ENCODE measurements at places on chromosomes 3 and 15.

GRCh38 chr15:91961357-91961756 is 107.8 kb downstream of the SLCO3A1 start:
- no peak for DNase-seq

DNA sequence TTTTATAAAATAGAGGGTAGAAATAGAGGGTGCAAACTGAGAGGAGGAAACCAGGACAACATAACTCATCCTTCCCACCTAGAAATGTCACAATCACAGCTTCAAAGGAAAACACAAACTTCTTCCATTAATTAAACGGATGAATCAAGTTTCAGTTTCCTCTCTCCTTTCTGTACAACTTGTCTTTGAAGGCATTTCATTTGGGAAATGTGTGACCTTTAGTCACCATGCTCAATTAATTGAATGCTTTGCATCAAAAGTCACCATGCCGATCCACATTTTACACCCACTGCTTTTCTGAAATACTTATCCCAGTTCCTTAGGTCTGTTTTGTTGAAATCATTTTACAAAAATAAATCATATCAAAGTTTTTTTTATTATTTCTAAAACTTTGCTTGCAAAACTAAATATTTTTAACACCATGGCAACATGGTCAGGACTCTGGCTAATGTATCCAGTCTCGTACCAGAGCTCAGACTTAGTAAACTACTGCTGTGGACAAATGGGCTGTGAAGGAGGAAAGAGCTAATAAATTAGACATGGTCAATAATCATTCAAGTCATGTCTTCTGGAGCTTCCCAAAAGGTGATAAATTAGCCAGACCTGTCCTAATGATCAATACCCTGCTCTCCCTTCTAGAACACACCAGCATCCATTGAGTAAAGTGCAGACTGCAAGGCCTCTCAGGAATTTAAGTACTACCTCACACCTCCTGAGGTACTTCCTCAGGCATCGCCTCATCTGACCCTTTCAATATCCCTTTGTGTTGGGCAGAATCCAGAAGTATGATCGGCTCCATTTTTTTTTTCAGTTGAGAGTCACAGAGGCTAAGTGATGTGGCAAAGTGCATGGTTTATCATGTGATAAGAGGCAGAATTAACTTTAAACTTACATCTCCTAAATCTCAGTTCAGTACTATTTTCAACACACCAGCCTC is 161.3 kb downstream of the GREM1 start:
- DNase-seq, result no peak

GRCh38 chr15:72423256-72423655 is 25.2 kb downstream of the TMEM202 start:
- DNase-seq, result no peak

- DNase-seq, result no peak
Measured at GRCh38 chr3:48656061-48656840, 6.4 kb downstream of the CELSR3 start.

GRCh38 chr3:62379321-62379798 is 6.0 kb upstream of the FEZF2 start:
- DNase-seq, result no peak

DNA sequence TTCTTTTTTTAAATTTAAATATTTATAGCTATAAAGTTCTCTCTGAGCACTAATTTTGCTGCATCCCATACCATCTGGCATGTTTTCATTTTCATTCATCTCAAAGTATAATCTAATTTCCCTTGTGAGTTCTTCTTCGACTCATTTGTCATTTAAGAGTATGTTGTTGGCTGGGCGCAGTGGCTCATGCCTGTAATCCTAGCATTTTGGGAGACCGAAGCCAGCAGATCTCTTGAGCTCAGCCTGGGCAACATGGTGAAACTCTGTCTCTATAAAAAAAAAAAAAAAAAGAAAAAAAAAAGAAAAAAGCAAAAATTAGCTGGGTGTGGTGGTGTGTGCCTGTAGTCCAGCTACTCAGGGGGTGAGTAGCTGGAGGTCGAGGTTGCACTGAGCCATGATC is 34.8 kb downstream of the MAP1A start:
- DNase-seq, result no peak

DNA sequence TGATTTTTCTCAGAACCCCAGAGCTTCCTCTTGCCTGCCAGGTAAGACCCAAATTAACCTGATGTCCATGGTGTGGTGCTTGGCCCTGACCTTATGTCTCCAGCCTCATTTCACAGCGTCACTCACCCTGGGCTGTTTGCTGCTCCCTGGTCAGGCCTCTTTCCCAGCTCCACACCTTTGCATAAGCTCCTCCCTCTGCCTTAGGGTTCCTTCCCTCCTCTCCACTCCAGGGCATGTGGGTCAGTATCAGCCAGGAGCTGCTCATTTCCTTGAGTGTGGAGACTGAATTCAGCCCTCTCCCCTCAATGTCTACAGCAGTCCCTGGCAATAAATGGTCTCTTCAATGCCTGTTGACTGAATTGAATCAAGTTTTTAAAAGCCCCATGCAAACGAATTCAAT is 75.6 kb upstream of the ANKRD34C start:
- no peak for DNase-seq

DNA sequence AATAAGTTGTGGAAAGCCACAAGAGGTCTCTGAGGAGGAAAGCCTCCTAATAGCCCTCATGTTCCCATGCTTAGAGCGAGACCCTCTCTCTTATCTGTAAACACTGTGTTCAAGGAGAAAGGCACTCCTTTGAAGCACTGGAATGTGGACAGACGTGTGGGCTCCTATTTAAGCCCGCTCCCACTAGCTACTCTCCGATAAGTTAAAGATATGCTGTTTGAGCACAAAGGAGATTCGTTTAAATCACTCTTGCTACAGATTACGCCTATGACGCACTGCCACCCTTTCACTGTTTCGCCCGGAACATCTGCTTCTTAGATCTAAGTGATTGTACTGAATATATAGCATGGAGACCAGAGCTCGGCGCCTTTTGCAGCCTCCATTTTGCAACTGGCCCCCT is 57.8 kb upstream of the FAM3D start:
- no peak for DNase-seq

DNA sequence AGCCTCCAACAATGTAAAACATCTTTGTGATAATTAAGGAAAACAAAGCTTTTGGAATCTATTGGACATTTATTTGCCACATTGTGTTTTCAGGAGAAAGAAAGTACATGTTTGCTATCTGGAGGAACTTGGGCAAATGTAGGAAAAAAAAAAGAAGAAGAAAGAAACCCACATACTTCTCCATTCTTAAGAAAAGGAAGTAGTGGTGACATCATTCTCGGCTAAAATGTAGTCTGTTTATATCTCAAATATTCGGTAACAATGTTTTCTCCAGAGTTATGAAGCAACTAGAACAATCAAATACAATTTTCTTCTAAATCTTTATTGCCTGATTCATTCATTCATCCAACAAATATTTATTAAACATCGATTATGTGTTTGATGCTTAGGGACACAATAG is 2.3 kb upstream of the TGFBR2 start:
- no peak for DNase-seq

DNA sequence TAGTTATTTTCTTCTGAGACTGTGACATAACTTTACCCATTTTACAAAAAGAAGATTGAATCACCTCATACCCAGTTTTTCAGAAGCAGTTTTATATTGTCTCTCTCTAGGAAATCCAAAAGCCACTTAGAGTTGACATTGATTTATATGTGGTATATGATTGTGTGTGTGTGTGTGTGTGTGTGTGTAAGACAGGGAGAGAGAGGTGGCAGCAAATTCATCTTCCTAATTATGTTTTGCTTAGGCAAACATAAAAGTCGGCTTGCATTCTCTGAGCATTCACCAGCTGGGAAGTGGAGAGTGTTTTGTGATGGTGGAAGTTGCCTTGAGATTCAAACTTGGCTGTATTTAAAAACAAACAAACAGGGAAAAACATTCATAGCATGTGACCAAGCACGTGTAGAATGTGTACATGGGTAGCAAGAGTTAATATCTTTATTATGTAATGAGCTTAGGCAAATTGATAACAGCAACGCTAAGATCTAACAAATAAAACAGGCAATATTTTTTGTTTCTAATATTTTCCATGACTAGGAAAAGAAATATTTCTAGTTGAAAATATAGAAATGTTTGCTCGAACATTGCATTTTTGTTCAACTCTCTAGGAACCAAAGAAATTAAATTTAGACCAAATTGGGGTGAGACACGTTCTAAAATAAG is 64.4 kb upstream of the IGF1R start:
- DNase-seq, result no peak

DNA sequence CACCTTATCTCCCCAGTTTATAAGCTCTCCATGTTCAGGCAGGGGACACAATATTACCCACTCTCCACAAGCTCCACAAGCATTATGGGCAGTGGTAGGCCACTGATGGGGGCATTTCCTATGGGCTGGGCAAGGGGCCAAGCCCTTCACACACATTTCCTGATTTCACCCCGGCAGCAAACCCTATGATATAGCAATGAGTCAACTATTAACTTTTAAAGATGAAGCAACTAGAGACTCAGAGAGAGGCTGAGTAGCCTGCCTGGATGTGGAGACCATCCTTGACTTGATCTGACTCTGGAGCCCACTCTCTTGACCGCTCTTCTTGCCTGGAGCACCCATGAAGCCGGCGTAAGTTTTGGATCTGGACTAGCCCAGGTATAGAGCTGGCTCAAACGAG is 27.4 kb downstream of the FOXL2NB start:
- DNase-seq, result no peak

DNA sequence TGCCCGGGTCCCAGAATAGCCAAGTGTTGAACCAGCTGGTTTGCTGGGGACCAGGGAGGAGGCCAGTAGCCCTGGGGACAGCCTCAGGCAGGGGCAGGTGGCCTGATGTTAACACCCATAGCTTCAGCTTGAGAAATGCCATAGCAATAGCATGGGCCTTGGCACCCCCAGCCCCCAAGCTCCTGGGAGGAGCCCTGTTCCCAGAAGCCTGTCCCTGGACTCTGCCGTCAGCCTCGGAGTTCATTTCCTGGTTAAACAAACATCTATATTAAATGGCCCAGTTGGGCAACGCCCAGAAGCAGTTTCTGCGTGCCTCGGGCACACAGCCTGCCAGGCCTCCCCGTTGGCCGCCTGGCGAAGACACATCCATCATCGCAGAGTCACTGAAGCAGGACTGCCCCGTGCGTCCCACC is 58.2 kb downstream of the FGD5 start:
- no peak for DNase-seq

GRCh38 chr3:53677413-53677812 is 168.8 kb downstream of the CHDH start:
- DNase-seq, result no peak

DNA sequence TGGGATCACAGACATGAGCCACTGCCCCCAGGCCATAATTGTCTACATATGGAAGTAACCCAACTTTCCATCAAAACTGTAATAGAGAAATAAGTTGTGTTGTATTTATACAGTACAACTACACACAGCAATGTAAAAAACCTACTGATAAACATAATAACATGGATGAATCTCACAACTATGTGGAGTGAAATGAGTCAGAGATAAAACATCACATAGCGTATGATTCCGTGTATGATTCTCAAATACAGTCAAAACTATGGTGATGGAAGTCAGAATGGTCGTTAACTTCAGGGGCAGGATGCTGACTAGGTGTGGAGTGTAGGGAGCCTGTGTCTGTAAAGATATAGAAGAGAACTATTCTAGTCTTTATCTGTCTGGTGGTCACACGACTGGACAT is 332.7 kb upstream of the SLCO3A1 start:
- DNase-seq, result no peak

DNA sequence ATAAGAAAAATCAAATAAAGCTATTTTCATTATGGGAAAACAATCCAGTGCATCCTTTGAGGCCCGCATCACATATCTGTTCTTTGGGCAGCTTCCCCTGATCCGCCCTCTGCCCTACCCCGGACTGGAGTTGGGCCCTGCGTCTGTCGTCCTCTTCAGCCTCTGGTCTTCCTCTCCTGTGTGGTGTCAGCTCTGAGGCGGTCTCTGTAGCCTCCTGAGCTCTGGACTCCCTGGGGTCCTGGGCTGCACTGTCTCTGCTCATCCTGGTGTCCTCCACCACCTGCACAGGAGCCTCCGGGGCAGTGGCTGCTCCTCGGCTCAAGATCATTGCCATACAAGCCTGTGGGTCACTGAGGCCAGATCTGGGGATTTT is 7.4 kb upstream of the SNX22 start:
- no peak for DNase-seq

- no peak for DNase-seq
Measured at GRCh38 chr3:49492969-49493368, 22.9 kb downstream of the DAG1 start.

DNA sequence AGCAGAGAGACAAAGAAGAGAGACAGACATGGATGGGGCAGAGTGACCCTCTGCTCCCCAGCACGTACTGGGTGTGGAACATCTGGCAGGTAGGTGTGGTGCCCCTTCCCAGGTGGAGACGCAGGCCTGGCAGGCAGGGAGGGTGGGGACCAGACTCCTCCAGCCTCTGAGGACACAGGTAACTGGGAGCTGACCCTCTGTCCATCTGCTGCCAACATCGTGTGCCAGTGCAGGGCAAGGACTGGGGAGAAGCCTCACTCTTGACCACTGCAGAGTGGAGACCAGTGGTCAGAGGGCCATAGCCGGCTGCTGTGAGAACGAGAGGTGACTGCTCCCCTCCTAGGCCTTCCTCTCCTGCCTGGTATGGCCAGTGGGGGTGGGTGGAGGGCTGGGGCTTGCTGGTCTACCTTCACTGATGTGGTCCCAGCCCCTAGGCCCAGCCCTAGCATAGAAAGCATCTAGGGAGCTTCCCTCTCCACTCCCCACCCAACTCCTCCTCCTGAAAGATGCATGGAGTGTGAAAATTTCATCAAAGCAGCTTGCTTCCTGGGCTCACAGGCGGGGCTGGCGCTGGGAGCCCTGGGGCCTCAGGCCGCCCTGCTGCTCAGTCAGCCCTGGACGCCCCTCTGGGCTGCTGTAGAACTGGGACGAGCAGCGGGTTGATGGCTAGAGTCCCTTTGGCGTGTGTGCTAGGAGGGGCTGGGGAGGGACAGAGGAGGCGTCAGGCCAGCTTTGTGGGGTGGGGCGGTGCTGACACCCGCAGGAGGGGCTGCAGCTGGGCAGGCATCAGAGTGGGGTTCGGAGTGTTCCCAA is 90.3 kb downstream of the PLXNA1 start:
- DNase-seq, result no peak

DNA sequence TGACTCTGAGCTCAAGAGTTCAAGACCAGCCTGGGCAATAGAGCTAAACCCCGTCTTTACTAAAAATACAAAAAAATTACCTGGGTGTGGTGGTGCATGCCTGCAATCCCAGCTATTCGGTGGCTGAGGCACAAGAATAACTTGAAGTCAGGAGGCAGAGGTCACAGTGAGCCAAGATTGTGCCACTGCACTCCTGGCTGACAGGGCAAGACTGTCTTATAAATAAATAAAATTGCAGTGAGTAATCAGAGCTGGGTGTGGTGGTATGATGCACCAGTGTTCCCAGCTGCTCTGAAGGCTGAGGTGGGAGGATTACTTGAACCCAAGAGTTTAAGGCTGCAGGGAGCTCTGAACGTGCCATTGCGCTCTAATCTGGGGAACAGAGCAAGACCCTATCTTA is 55.9 kb upstream of the GCNT3 start:
- no peak for DNase-seq

- no peak for DNase-seq
Measured at GRCh38 chr3:141346418-141346817, 21.9 kb upstream of the ZBTB38 start.

GRCh38 chr15:33326908-33327307 is 16.1 kb downstream of the RYR3 start:
- no peak for DNase-seq

GRCh38 chr3:39285332-39285731 is 5.5 kb upstream of the CX3CR1 start:
- no peak for DNase-seq

Measured in DMS 273 treated with DMSO at 0.1 percent for 48 hours (cell line).